CD4-positive, CD25-positive, alpha-beta regulatory T cell (primary cell): ENCODE measurements at places on chromosomes 3 and 15. TPM values are rescaled to one million over a fixed set of nuclear protein-coding genes. Genes with fewer than 3 reads are reported as not detected.
A peak's percentile ranks its signal among the peaks of the same experiment; 100 is the strongest.

Gene STXBP5L
- total RNA-seq = not detected

DNA sequence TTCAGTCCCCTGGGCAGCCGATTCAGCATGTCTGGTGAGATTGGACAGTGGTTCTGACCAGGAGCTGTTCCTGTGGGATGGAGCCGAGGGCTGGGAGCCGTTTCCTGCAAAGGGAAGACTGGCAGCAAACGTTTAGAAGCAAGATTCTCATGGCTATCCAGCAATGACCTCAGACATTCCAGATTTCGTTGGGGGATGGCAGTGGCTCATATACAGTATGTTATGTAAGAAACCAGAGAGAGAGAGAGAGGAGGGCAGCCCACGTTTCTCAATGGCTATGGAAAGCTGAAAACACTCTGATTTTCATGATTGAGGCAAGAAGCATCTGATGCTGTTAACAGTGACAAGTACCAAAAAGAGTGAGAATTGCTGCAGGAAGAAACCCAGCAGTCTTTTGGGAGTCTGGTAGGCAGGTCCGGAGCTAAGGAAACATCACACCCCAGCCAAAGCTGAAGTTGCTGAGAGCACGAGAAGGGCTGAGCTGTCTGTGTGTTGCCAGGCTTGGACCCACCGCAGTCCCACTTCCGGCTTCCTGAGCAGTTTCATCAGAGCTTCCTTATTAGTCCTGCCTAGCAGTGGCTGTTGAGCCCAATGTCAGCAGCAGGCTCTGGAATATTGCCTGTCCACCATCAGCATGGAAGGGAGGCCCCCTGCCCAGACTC lies 25.6 kb upstream of the VPS8 start:
- H3K36me3 ChIP-seq = no peaks in the 10 kb centered on the region
- H3K27ac ChIP-seq = no peak overlapping the region
- H3K4me3 ChIP-seq = no peak overlapping the region

- H3K4me3 ChIP-seq = no peak overlapping the region
- H3K27me3 ChIP-seq = no peaks in the 10 kb centered on the region
- H3K36me3 ChIP-seq = no peaks in the 10 kb centered on the region
- H3K27ac ChIP-seq = no peak overlapping the region
- no peaks in the 10 kb centered on the region for H3K4me1 ChIP-seq
These were observed 575.6 kb downstream of the GRM7 start for GRCh38 chr3:7436542-7436941.

Gene CSTA
- not detected for total RNA-seq

DNA sequence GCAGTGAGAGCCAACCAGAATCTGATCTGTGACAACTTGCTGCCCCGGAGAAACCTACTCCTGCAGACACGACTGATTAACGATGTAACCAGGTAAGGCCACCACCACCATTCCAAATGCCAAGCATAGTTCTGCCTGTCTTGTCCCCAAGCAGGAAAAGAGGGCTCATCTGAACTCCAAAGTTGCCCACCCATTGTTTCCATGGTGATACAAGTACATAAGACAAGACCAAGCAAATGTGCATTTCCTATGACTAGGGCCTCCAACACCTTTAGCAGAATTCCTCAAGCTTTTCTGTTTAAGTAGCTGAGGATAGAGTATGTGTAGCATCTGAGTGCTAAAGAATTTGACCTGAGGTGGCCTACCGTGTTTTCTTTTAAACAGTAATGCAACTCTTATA lies 290.7 kb downstream of the RYR3 start:
- H3K4me3 ChIP-seq = no peak overlapping the region
- no peak overlapping the region for H3K27ac ChIP-seq
- H3K27me3 ChIP-seq = no peaks in the 10 kb centered on the region
- no peaks in the 10 kb centered on the region for H3K4me1 ChIP-seq
- H3K36me3 ChIP-seq = no peaks in the 10 kb centered on the region
- no peak for DNase-seq

DNA sequence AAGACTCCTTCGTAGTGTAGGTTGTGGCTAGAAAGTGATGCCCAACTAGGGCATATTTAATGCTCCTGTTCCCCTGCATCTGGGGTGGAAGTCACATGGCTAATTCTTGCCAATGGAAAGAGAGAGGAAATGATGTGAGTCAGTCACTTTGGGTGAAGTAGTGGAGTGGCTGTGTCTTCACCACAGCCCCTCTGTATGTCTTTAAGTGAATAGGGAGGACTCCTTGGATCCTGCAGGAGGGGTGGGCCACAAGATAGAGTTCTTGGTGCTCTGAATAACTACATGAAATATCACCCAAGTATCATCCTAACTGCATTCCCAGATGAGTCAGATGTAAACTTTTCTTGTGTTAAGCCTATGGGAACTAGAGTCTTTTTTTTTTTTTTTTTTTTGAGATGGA lies 17.8 kb upstream of the MB21D2 start:
- no peaks in the 10 kb centered on the region for H3K27me3 ChIP-seq
- no peaks in the 10 kb centered on the region for H3K36me3 ChIP-seq
- H3K4me1 ChIP-seq = no peaks in the 10 kb centered on the region
- DNase-seq = no peak
- no peak overlapping the region for H3K27ac ChIP-seq

DNA sequence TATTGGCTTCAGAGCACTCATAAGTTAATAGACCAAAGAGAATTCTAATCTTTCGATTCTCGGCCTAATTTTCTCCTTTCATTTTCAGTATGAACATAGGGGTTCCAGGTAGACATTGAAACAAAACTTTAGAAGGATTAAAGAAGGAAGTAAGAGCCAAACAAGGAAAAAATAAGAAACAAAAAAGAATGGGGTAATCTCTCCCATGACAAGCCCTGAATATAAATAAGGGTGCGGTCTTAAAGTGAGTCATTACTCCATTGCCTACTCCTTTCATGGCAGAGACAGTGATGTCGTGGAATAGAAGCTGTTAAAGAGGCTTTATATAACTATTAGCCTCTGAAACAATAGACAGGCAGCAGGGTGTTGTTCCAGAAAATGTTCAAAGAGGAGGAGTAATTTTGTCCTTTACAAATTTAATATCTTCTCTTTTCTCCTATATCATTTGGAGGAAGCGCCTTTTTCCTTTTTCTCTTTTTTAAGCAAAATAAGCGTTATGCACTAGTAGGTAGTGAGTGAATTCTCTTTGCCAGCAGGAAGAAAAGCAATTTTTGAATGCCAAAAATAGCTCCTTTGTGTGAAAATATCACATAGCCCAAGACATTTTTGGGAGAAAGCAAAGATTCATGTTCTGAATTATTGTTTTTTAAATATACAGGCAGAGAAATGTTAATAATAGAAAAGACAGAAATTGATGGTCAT lies 607.9 kb upstream of the KCNMB2 start:
- H3K36me3 ChIP-seq = no peaks in the 10 kb centered on the region
- no peaks in the 10 kb centered on the region for H3K4me1 ChIP-seq
- no peaks in the 10 kb centered on the region for H3K27me3 ChIP-seq
- peak overlapping the region; percentile 27 for H3K4me3 ChIP-seq
- H3K27ac ChIP-seq = no peak overlapping the region

DNA sequence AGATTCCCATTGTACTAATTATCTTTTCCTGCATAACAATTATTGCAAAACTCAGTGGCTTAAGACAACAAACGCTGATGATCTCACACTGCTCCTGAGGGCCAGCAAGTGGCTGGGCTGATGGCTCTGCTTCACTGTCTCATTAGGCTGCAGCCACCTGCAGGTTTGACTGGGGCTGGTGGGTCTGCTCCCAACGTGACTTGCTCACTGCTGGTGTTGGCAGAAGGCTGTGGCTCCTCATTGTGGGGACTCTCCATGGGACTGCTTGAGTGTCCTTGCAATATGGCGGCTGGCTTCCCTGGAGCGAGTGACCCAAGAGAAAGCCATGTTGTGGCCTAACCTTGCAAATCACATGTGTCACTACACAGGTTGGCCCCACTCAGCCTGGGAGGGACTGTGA lies 71.1 kb downstream of the PLXNA1 start:
- no peak for DNase-seq
- no peaks in the 10 kb centered on the region for H3K36me3 ChIP-seq
- H3K4me1 ChIP-seq = no peaks in the 10 kb centered on the region
- no peak overlapping the region for H3K27ac ChIP-seq

- peak overlapping the region; percentile 58 for H3K4me3 ChIP-seq
- H3K27me3 ChIP-seq = no peaks in the 10 kb centered on the region
- H3K36me3 ChIP-seq = peaks cover 25% of the 10 kb centered on the region
- H3K4me1 ChIP-seq = peaks cover 100% of the 10 kb centered on the region
These were observed 20.7 kb downstream of the KLF13 start for GRCh38 chr15:31347067-31347975.

Gene SNURF
- 28.4 TPM for total RNA-seq

- H3K36me3 ChIP-seq = peaks cover 4% of the 10 kb centered on the region
- DNase-seq = no peak
- H3K4me3 ChIP-seq = peak overlapping the region; percentile 84
- no peaks in the 10 kb centered on the region for H3K27me3 ChIP-seq
- H3K27ac ChIP-seq = peak overlapping the region; percentile 69
These were observed 1.1 kb upstream of the NPHP3 start for GRCh38 chr3:132723024-132723950.

Gene TSC22D2
- total RNA-seq = 49.0 TPM

DNA sequence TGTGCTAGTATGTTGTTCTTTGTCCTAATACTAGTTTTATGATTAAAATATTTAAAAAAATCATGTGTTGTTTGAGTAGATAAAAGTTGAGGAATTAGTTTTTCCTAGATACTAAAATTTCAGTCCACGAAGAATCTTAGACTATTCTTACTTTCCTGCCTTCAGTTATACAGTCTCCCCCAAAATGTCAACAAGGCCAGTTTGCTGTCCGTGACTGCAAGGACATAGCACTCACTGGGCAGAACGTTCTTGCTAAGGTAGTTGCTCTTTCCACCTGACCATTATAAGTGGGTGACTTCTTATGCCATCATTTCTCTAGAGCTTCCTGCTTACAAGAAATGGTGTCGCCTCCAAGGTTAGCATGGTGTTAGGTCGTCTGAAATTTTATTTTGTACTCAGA lies 32.8 kb downstream of the KAT2B start:
- peaks cover 48% of the 10 kb centered on the region for H3K36me3 ChIP-seq
- no peaks in the 10 kb centered on the region for H3K27me3 ChIP-seq
- DNase-seq = no peak

GRCh38 chr15:80679167-80679803 lies 15.8 kb upstream of the ABHD17C start:
- H3K4me3 ChIP-seq = no peak overlapping the region
- H3K4me1 ChIP-seq = no peaks in the 10 kb centered on the region
- no peak overlapping the region for H3K27ac ChIP-seq
- no peak for DNase-seq
- peaks cover 14% of the 10 kb centered on the region for H3K27me3 ChIP-seq
- H3K36me3 ChIP-seq = no peaks in the 10 kb centered on the region
